NCI-H2171 (cell line): ENCODE measurements at places on chromosomes 16 and 17.

GRCh38 chr17:80002070-80002641 is 33.5 kb downstream of the TBC1D16 start:
- DNase-seq = no peak

DNA sequence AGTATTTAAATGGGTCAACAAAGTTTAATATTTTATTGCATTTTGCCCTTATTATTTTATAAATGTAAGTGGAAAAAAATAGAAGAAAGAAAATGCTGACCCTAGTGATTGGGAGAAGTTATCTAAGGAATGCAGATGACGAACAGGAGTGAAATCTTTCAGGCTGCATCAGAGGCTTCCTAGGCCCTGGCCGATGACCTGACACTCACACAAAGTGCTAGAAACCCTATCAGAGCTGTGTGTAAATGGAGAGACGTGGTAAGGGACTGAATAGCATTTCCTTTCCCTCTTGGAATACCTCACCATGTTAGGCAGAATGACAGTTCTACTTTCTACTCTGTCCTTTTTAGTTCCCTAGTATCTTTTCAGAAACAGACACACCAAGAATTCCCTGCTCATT is 44.9 kb upstream of the CNEP1R1 start:
- DNase-seq = no peak

- no peak for DNase-seq
Measured at GRCh38 chr16:88608076-88608475, 30.3 kb upstream of the IL17C start.

- no peak for DNase-seq
Measured at GRCh38 chr16:27383556-27384243, 18.3 kb upstream of the IL21R start.

GRCh38 chr17:36002631-36003030 is 1.3 kb upstream of the CCL15 start:
- no peak for DNase-seq

DNA sequence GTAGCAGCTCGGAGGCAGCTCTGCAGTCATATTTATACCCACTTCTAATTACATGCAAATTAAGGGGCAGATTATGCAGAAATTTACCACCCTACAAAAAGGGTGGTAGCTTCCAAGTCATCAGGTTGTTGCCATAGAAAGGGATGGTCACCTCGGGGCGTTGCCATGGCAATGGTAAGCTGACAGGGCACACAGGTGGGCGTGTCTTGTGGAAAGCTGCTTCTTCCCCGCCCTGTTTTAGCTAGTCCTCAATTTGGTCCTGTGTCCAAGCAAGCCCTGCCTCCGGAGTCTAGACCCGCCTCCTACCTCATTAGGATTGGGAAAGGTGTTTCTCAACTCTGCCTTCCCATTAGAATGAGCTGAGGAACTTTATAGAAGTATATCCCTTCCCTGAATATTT is 98.7 kb downstream of the HS3ST2 start:
- DNase-seq = no peak

DNA sequence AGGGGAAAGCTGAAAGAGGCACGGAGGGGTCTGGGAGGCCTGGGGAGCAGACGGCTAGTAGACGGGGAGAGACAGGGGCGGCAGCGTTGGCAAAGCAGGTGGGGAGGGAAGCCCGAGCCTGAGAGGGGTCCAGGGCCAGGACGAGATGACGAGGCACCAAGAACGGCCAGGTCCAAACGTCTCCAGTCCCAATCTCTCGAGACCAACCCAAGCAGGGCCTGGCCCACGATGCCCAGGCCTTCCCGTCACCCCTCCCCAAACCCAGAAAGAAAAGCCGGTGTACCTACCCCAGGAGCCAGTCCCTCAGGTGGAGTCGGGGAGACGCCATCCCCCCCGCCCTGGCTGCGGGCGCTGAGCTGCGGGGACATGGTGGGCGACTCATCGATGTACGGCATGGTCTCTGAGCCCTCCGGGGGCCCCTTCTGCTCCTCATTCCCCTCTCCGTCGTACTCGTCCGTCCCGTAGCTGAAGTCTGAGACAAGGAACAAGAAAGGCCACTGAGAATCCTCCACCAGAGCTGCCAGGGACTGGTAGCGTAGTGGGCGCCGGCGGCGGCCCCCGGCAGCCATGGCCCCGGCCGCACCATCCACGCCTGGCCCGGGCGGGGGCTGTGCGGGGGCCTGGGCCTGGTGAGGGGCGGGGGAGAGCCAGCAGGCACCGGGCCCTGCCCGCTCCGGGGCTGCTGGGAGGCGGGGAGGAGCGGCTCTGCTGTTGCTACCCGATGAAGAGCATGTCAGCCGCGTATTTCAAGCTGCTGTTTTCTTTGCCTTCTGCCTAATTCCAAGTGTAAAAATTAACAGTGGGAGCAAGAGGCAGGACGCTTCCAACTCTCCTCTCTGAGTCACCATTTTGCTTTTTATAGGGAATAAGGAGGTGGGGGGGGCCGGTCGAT is 54.6 kb downstream of the ABR start:
- DNase-seq = no peak

- no peak for DNase-seq
Measured at GRCh38 chr16:73240920-73241319, 193.0 kb upstream of the ZFHX3 start.

DNA sequence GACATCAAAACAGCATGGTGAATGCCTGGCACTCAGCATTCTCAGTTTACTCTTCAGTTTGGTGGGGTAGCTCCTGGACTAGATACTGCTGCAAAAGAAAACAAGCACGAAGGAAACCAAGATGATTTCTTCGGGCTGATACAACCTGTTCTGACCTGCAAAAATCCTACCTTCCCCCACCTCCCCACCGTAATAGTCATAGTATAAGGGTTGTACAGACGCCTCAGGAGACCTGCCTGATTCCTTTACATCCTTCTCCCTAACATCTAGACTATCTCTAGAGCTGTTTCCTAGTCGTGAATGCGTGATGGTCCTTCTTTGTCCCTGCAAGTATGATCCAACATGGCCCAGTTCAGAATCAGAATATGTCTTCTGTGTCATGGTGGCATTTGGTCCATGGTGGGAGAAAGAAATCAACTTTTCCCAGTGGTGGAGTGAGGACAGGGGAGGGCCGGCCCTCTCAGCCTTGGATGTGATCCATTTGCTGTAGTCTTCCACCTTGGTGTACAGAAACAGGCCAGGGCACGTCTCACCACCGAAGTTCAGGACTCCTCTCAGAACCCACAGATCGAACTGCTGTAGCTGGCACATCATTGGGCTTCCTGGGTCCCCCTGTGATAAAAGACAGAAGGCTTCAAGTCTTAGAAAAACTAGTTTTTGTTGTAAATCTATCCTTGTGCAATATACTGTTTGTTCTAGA is 14.5 kb downstream of the PRSS54 start:
- DNase-seq = no peak

- DNase-seq = no peak
Measured at GRCh38 chr17:14296166-14296910, 4.5 kb upstream of the HS3ST3B1 start.

- no peak for DNase-seq
Measured at GRCh38 chr16:65909310-65910050, 457.0 kb upstream of the CDH5 start.

DNA sequence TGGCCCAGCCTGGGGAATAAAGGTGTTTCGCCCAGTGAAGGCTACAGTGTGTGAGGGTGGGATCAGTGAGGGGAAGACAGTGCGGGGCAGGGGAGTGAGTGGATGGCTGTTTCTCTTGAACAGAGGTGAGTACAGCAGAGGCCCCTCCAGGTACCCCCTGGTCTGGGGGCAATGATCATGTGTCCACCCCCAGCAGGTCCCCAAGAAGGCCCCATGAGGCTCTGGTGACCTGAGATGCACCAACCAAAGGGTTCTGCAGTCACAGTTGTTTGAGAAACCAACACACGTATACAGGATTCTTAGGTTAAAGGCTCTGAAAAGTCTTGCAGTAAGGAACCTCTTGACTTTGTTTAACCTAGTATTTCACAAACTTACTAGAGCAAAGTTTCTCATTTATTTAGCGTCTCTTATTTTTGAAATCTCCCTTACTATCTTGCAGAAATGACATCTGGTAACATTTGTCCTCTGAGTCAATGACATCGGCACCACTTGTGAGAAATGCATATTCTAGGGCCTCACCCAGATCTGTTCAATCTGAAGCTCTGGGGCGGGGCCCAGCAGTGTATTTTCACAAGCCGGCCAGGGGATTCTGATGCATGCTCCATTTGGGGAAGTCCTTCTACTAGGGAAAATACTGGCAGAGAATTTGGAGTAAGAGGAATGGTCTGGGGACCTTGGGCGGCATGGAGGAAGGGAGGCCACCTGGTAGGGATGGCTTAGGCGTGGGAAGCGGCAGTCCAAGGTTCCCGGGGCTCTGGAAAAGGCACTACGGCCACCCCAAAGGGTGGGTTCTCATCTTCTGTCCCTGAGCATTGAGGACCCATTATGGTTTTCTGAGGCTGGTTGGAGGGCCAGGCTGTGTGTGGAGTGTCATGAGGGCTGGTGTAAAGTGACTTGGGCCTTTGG is 217.3 kb downstream of the NTN1 start:
- DNase-seq = no peak

DNA sequence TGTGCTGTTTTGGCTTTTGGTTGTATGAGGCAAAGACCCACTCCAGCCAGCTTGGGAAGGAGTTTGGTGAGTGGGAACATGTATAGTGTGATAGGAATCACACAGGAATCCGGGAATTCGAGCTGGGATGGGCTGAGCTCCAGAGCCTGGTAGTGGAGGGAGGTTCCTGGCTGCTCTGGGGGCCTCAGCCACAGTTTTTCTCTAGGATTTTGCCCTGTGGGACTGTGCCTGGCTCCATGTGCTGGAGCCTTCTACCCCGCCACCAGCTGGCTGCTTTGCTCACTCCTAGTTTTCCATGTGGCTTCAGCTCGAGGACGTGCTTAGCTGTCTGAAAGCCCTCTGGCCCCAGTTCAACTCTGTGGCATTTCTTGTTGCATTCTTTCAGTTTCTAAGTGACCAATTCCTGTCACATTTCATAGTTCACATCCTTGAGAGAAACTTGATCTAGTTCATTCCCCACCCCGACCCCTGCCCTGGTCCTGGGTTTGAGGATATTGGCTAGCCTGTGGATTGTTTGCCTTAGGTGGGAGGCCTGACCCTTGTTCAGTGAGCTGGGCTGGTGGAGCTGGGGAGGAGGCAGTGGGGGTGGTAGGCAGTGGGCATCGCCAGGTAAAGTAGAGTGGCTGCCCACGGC is 5.0 kb downstream of the SEC14L1 start:
- DNase-seq = no peak

DNA sequence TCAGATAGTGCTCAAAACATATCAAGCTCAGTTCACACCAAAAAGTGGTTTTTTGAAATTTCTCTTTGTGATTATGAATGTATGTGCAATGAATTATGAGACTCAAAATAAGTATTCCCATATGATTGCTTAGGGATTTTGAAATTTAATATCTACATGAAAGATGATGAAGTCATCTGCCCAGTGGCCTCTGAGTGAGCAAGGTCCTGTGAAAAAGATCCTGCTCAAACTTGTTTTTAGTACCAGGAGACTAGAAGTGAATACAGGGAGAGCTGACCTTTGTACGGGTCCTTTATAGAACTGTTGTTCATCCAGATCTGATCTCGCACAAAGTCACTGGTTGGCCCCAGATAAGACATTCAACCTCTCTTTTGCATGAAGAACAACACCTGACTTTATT is 151.9 kb upstream of the MAF start:
- no peak for DNase-seq

DNA sequence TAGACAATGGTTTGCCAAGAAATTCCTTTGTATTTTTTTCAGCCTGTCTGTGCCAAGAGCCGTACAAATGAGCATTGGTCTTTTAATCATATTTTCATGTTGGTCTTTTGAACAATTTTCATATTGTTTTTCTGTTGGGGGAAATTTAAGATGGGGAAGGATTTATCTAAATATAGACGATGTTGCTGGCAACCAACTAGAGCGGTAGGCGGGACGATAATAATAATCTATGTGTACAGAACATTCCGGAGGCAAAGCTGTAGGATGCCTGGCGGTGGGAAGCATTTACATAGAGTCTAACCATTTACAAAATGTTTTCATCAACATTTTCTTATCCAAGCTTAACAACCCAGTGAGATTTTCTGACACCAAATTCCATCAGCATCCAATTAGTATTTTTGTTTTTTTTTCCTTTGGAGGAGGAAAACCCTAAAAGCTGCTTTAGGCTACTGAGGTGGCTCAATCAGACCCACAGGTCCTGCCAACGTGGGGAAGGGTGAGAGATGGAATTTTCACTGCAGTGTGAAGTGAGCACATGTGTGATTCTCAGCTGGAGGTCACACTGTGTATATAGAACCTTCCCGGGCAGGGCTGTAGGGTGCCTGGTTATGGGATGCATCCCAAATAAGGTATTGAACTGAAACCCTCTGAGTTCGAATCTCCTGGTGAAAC is 11.7 kb upstream of the SEC14L1 start:
- DNase-seq = no peak

GRCh38 chr17:83144421-83145357 is 65.3 kb downstream of the METRNL start:
- no peak for DNase-seq

DNA sequence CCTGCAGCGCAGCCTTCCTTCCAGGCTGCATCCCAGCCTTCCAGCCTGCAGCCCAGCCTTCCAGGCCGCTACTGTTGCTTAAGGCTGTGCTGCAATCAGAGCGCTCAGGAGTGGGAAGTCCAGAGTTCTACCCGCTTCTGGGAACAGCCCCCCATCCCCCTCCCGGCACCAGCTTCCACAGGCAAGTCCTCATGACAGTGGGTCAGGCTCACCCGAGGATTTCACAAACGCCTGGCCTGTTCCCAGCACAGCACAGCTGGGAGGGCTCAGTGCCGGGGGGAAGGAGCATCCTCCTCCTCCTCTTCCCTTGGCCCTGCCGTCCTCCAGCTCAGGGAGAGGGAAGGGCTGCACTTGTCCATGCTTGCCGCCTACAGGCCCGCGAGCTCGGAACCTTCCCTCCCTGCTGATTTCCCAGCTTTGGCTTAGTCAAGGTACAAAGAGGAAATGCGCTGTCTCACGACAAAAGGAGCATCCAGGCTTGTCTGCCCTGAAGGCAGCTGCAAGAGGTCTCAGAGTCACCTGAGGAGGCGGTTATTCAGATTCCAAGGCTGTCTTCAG is 8.3 kb downstream of the SOCS3 start:
- no peak for DNase-seq

GRCh38 chr16:11194913-11195312 is 61.1 kb downstream of the SOCS1 start:
- no peak for DNase-seq

DNA sequence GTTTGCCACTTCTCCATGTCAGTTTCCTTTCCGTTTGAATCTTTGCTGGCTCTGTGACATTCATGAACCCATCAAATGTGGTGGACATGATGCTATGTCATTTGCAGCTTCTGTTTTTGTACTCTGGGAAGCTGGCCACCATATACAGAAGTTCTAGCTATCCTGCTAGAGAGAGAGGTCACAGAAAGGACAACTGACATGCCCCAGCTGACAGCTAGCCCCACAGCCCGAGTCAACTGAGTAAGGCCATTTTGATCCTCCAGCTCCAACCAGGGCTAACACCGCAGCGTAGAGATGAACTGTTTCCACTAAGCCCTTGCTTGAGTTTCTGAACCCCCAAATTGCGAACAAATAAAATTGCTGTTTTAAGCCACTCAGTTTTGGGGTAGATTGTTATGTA is 33.8 kb downstream of the CCDC42 start:
- DNase-seq = no peak
